HT1080 (cell line): ENCODE measurements at places on chromosomes 1 and 21. TPM values are rescaled to one million over a fixed set of nuclear protein-coding genes. Genes with fewer than 3 reads are reported as not detected.
A peak's percentile ranks its signal among the peaks of the same experiment; 100 is the strongest.

GRCh38 chr1:229013981-229014380, 256.9 kb upstream of the RAB4A start:
- no peak for DNase-seq

DNA sequence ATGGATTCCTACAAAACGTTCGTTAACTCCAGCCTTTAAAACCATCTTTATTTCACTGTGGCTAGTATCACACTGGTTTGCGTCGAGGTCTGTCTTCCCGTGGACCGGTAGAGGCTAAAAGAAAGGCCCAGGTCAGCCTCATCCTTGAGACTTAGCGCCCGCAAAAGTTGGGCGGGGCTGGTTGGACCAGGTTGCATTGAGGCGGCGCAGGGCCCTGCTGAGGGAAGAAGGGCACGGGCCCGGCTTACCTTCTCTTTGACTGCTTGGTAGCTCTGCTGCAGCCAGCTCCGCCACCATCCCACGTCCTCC, 455 bp downstream of the BSDC1 start:
- DNase-seq: no peak

DNA sequence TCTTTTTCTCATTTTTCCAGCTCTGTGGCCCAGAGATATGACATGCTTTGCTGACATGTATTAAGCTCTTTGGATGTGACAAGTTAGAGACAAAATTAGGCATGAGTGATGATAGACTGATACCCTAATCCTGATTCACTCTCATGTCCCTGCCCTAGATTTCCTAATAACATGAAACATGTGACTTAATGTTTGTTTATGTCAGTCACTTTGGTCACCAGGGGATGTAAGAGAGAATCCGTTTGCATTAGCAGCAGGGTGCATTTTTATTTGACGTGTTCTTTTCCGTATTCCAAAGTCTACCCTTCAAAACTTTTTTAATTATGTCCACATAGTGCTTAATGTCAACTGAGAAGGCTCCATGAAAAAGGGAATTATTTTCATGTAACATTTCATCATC, 192.4 kb downstream of the HMCN1 start:
- no peak for DNase-seq

GRCh38 chr1:30014031-30014430, 709.4 kb downstream of the MATN1 start:
- DNase-seq: no peak

GRCh38 chr1:151187205-151187604, 2.8 kb downstream of the VPS72 start:
- DNase-seq: no peak

GRCh38 chr1:179217943-179218507, 11.5 kb downstream of the ABL2 start:
- DNase-seq: no peak

DNA sequence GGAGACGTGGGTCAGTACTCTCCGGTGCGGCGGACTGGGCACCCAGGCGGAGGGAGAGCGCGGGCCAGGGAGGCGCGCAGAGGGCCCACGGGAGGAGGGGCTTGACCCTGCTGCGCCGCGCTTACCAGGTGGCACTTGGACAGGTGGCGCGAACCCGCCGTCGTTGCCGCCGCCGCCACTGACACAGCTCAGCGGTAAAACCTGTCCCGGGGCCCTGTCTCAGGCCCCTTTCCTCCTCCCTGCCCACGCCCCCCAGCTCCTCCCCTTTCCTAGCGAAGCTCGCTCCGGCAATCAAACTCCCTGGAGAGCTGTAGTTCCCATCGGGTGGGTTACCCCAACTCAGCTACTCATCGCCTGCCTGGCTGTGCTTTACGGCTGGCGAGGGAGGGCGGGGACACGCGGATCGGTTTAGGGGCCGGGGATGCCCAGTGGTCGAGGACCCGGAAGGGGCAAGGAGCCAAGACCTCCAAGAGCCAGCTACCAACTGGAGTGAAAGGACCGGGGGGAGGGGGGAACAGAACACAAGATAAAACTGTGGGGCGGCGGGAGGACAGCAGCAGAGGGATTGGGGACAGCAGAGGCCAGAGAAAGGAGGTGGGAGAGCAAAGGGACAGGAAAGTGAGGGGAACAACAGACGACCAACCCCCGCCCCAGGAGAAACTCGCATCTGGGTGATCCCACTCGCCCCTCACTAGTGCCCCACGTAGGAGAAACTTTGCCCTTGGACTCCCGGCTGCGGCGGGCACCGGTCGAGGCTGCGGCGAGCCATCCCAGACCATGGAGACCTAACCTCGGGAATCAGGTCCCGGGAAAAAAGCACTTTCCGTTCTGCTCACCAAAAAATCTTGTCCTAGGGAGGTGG, 2.9 kb downstream of the GFI1 start:
- no peak for DNase-seq

GRCh38 chr1:36034692-36035091, 49.2 kb upstream of the TEKT2 start:
- DNase-seq: peak; percentile 78

The AJAP1 gene
- 26.1 and 26.4 TPM in 2 replicates for total RNA-seq

The FCRL1 gene
- not detected in 2 replicates for total RNA-seq

The CR1 gene
- total RNA-seq: not detected in 2 replicates

The SLC5A9 gene
- not detected in 2 replicates for total RNA-seq

The KIF26B gene
- 0.90 and 1.1 TPM in 2 replicates for total RNA-seq

The FOXD2 gene
- 1.0 and 1.1 TPM in 2 replicates for total RNA-seq
